ENCODE measurements at places on chromosomes 6 and 20.

DNA sequence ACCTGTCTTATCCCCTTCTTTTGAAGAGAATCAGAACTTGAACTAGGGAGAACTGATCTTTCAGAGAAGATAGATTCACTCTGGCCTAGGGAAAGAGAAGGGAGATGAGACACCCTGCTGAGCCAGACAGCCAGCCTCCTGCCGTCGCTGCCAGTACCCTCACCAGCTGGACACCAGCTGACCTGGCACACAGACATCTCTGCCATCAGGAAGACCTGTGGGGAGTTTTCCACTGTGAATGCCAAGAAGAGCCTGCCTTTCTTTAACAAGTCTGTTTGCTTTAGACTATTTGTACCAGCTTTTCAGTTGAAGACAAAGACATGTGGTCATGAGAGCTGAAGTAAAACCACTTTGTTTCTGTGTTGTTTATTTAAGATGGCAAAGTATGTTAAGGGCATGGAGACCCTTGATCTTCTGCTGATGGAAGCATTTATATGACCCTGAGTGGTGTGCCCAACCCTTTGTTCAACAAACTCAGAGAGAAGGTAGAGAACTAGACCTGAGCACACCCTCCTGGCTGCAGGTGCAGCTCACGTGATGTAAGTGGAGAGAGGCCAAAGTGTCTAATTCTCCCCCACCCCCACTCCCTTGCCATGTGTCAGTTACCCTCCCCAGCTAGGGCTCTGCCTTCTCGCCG is 82.3 kb upstream of the SLC24A3 start:
- DNase-seq, result no peak

DNA sequence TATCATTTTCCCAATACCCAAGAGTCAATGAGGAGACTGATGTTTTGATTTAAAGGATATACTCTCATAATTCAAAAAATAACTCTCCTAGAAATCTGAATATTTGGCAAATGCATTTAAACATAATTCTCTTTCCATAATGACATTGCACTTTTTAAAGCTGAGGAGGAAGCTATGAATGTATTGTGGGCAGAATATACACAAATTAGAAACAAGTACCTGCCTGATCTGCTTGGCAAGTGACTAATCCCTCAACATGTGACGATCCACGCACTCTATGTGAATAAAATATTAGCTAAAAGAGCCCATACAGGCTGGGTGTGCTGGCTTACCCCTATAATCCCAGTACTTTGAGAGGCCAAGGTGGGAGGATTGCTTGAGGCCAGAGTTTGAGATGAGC is 88.3 kb upstream of the CCDC28A start:
- DNase-seq, result no peak

DNA sequence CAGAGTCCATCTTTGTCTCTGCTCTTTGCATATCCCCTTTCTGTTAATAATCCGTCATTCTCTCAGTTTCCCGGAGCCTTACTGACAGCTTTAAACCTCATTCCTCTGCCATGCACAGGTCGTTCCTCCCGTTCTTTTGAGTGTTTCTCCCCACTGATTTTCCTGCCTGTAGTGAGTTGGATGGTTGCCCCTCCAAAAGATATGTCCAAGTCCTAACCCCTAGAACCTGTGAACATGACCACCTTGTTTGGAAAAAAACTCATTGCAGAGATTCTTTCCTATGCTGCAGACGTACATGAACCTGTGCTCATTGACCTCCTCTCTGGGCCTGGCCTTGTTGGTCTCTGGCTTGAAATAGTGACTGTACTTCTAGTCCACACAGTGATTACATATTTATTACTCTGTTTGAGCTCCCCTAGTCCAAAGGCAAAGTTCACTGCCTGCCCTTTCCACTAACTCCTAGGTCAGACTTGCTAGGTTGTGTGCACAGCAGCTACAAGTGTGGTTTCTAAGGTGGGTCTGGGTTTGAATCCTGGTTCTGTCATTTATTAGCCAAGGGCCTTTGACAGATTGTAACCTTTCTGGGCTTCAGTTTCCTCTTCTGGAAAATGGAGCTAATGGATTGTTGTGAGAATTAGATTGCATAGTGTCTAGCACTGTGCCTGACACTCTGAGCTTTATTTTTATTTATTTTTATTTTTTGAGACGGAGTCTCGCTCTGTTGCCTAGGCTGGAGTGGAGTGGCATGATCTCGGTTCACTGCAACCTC is 29.3 kb downstream of the PPARD start:
- DNase-seq, result no peak

DNA sequence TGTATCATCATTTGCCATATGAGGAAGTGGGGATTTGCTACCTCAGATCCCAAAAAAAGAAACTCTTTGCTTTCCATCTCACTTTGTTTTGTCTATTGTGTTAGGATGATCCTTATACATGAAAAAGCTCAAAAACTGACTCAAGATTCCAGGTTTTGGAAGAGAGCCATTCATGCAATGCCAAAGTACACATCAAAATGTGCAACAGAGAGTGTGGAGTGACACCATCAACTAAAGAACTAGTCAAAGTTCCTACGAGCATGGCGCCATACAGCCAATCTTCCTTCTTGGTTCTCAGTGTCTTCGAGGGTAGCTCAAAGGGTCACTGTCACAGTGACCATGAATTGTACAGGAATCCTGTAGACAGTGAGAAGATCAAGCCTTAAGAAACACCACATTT is 255.8 kb upstream of the SASH1 start:
- DNase-seq, result no peak

DNA sequence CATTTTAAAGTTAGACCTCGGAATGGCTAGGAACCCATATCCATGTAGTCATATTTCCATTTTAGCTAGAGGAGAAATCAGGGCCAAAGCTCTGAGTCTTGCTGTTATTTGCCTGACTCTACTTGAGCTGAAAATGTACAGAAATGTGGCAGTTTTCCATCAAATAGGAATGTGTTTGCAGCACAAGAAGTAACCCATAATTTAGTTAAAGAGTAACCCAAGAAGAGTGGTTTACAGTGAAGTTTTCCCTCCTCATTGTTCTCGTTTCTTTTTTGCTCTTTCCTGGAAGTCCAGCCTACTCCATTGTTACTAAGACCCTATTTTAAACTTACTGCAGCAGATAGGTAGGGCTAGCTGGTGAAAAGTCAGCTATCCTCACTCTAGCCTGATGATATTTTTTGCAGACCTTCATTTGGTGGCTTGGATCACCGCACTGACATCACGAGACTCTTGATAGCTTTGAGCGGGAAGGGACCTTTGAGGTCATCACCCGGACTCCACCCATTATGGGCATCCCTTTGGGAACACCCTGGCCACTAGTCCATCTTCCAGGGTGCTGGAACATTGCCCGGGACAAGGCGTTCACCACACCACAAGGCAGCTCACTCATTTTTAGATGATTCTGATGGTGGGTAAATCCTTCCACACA is 28.0 kb upstream of the ADGRF5 start:
- no peak for DNase-seq

DNA sequence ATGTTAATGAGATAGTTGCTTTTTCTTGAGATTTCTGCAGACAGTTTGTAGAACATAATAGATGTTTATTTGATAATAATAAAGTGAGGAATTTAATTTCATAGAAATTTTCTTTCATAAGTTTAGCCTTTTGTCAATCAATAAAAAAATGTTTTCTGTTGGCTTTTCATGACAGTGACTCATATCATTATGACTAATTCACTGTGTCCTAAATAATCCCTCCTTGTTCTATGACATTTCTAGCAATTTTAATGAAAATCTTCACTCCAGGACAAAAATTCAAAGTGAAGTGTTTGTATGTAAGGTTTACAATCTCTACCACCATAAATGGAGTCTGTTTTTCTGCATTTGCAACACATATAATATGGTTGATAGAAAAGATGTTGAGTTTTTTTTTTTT is 109.9 kb downstream of the UTRN start:
- DNase-seq, result no peak

GRCh38 chr6:83490217-83490807 is 22.0 kb upstream of the PRSS35 start:
- no peak for DNase-seq

DNA sequence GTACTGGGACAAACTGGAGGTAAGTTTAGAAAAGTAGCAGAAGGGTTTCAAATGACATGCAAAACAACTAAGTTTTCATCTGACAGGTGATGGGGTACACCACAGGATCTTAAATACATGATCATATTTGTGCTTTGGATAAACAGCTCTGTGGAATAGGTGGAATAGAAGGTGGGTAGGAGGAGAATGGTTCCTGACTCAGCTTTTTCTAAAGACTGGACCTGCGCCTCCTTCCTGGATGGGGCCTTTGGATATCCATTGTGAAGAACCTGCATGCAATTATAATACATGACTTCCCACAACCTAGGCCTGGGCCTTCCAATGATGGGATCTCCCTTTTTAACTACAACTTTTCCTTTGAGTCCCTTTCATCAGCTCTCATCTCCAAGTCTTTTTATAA is 145.9 kb downstream of the AHI1 start:
- no peak for DNase-seq

DNA sequence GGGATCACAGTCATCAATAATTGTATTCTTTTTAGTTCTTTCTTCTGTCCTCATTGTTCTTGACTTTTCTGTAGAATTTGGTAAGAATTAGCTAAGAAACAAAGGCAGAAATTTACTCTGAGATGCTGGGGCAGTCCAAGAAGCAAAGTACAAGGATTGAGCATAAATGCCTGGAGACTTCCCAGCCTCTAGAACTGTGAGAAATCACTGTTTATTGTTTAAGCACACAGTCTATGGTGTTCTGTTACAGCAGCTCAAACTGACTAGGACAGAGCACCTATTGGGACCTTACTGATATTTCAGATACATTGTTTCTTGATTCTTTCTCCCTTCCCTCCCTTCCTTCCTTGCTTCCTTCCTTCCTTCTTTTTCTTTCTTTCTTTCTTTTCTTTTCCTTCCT is 192.7 kb upstream of the SLC35B3 start:
- no peak for DNase-seq
